ENCODE measurements at places on chromosomes 11 and 22.

- DNase-seq = no peak
Measured at GRCh38 chr22:35547987-35548721, 7.5 kb downstream of the RASD2 start.

DNA sequence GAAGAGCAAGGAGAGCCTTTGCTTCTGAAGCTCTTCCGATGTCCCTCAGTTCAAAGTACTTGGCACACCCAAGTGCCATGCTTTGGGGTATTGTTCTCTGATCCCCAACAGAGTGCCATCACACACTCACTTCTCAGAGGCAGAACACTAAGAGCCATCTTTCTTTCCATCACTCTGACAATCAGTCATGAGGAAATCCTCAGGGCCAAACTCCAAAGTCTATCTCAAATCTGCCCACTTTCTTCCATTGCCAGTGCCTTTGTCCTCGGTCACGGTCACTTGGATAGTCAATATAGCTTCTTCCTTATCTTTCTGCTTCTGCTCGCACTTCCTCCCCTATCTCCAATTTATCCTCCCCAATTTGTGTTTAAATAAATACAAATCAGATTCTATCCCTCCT is 90.9 kb downstream of the ENTHD1 start:
- no peak for DNase-seq

DNA sequence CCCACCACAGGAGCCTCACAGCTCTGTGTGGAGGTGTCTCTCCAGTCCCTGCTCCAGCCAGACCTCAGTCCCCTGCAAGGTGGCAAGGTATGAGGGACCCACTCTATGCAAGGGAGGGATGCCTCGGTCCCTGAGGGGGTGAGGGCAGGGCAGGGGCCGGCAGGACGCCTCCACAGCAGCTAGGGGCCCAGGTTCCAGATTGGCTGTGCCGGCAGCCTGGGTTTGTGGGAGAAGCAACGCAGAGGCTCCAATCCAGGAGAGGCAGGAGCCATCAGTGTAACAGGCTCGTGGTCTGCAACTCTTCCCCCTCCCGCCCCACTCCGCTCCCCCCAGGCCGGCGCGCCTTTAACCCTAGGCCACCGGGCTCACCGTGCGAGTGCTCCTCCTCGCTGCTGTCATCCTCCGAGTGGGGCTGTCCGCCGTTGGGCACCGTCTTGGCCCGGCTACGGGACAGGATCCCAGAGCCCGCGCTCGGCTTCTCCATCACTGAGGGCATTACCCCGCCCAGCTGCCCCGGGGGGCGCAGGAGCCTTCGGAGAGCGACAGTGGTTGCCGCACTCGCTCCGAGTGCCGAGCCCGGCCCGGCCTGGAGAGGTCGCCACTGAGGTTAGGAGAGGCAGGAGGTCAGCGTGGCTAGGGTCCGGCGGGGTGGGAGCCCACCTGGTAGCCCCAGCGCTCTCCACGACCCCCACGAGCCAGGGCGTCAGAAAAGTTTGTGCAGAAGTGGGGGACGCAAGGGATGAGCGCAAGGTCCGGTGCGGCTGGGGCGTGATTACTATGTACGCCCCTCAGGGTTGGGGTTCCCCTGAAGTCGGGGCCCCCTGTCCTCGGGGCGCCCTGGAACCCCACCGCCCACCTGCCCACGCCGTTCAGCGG is 765 bp downstream of the RCOR2 start:
- DNase-seq = no peak

DNA sequence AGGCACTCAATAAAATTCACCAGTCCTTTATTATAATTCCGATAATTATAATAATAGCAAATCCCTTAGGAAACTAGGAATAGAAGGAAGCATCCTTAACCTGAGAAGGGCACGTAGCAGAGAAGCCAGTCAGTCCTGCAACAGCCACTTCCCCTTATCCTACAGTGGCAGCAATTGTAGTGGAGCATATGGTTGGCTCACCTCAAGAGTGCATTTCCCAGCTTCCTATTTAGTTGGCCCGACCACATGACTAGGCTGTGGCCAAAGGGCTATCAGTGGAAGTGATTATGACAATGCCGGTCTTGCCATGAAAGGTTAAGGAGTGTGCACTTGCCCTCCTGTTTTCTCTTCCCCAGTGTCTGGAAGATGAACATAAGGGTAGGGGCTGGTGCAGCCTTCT is 27.0 kb downstream of the TESMIN start:
- DNase-seq = no peak

- DNase-seq = peak; percentile 64
Measured at GRCh38 chr11:623999-624704, 603 bp downstream of the CDHR5 start.

GRCh38 chr11:6269994-6270393 is 10.4 kb downstream of the CCKBR start:
- DNase-seq = no peak

- DNase-seq = no peak
Measured at GRCh38 chr11:57161351-57161750, 20.4 kb upstream of the LRRC55 start.

- no peak for DNase-seq
Measured at GRCh38 chr22:20131597-20131858, at the start of gene ZDHHC8. Gene ZDHHC8 (plus strand): TSS chr22:20131804. CDS start chr22:20131948, 144 bp downstream.

DNA sequence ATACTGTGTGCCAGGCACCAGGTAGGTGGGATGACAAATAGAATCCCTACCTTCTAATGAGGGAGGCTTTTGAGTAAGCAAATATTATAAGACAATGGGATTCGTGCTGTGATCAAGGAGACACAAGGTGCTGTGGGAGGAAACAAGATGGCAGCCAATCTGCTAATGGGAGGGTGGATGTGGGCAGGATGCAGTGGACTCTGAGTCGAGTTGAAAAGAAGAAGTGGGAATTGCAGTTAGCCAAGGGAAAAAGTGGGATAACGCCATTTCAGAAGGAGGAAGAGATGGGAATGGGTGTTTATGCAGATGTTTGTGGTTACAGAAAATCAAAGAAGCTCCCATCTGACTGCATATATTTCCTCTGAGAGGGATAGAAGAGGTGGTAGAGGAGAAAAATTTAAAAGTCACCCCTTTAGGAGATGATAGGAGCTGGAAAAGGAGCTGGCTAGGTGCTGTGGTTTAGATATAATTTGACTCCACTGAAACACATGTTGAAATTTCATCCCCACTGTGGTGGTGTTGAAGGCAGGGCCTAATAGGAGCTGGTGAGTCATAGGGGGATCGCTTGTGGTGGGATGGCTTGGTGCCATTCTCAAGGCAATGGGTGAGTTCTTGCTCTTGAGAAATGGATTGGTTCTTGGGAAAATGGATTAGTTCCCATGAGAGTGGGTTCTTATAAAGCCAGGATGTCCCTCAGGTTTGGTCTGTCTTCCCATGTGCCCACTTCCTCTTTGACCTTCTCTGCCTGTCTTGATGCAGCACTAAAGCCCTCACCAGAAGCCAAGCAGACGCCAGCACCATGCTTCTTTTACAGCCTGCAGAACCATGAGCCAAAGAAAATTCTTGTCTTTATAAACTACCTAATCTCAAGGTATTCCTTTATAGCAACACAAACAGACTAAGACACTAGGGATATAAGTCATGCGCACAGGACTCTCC is 30.0 kb upstream of the POU2AF1 start:
- DNase-seq = no peak

- peak; percentile 87 for DNase-seq
Measured at GRCh38 chr22:35627267-35628041, 10.3 kb upstream of the MB start.

DNA sequence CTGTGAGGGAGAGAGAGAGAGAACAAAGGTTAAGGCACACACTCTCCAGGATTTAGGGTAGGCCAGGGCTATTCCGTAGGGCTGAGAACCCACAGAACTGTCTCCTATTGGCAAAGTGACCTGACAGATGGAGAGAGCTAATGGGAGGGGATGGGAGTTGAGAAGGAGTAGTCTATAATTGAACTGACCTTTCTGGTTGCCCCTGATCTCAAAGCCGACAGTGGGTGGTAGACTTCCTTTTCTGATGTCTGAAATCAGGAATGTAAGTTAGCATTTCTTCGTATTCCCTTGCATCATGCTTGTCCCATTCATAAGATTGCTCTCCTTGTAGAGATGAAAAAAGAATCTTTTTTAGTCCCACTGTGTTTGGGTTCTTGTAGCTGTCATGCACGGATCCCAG is 210.1 kb downstream of the NTM start:
- no peak for DNase-seq

- DNase-seq = peak; percentile 59
Measured at GRCh38 chr11:10568486-10568941, at the start of gene LYVE1. Gene LYVE1 (minus strand): TSS chr11:10568665. CDS start chr11:10568532, 133 bp downstream.

GRCh38 chr11:121033635-121034034 is 9.7 kb downstream of the TBCEL start:
- no peak for DNase-seq

GRCh38 chr11:28139841-28140415 is 31.7 kb downstream of the METTL15 start:
- no peak for DNase-seq

DNA sequence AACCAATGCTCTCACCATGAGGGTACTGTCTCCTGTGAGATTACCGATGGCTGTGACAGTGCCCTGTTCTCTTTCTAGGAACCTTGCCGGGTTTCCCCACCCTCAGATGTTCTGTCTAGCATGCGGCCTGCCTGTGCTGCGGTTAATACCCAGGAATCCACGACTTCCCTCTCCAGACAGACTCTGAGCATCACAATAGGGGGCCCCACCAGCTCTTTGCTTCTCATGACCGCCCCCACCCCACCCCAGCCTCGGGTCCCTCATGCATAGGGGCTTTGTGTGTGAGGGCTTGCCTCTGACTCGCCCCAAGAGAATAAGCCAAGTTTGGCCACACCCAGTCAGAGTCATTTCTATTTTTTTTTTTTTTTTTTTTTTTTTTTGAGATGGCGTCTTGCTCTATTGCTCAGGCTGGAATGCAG is 10.3 kb downstream of the PARVG start:
- no peak for DNase-seq

- no peak for DNase-seq
Measured at GRCh38 chr22:19275919-19276600, 15.5 kb downstream of the CLTCL1 start.

GRCh38 chr11:86699040-86699791 is 26.8 kb upstream of the ME3 start:
- no peak for DNase-seq

DNA sequence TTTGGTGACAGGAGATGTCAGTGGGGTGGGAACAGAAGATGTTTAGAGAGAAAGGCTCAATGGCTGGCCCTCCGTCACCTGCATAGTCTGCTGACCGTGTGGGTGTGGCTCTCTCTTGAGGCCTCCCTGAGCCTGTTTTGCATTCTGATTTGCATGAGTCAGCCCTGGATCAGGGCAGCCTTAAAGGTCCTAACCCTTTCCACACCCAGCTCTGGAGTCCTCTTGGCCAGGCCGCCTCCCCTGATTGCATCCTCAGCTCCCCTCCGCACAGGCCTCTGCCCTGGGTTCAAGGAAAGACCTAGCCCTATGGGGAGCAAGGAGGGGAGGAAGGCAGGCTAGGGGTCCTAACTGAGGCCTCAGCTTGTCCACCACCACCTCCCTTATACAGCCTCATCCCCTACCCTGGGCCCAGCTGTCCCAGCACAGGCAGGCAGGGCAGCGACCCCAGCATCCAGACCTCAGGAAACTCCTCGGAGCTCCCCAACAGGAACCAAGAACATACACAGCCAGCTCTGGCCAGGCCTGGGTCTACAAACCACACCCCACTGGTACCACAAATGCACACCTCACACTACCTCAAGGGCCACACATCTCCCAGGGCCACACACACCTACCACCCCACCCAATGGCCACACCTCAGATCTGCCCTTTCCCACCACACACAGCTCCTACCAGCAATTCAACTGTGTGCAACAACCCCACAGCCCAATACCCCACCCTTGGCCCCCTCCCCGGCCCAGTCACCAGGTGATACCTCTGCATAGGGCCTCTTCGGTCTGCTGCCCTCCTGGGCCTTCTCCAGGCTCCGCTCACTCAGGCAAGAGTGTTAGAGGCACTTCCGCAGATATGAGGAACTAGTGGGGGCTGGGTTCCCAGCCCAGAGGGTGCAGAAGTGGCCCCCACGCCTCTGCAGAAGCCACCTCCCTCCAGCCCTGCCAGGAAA is 13.7 kb downstream of the ARAP1 start:
- no peak for DNase-seq

DNA sequence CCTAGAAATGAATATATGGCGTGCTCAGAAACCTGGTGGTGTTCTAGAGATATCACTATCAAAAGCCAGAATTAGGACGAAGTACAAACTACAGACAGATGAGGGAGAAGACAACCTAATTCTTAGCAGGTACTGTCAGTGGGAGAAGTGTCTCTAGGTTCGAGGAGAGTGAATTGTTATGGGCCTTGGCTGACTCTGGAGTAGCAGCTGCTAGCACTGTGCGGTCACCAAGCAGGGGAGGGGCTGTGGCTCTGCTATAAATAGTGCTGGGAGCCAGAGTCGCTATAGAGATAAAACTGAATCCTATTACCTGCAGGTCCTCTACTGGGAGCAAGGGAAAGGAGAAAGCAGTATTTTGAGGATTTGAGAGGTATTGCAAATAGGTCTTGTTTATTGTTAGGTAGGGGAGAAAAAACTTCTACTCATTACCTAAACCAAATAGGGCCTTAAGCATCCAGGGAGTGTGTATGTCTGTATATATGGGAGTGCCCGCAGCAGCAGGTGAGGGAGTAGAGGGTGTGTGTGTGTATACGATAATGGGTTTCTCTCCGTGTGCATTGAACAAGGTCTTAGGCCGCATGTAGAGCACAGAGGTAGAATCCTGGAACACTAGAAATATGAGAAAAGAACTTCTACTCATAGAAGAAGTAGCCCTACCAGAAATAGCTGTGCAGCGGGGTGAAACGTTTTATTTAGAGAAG is 2.2 kb downstream of the MADD start:
- DNase-seq = no peak

DNA sequence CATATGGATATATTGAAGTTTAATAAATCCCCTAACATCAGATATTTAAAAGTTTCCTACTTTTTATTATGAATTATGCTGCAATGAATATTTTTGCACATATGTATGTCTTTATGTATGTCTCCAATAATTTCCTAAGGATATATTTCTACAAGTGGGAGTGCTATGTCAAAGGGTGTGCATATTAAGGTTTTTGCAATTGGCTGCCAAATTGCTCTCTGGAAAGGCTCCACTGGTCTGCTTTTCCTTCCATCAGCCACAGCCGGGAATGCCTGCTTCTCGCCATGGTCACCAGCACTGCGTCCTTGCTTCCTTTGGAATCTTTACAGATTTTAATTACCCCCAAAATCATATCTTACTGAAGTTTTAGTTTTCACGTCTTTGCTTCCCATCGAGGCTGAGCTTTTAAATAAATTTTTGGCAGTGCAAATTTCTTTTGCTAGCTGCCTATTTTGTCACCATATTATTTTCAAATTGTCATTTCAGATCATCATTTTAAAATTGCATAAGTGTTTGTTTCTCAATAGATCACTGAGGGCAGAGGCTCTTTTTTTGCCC is 221.7 kb downstream of the SNX19 start:
- no peak for DNase-seq

DNA sequence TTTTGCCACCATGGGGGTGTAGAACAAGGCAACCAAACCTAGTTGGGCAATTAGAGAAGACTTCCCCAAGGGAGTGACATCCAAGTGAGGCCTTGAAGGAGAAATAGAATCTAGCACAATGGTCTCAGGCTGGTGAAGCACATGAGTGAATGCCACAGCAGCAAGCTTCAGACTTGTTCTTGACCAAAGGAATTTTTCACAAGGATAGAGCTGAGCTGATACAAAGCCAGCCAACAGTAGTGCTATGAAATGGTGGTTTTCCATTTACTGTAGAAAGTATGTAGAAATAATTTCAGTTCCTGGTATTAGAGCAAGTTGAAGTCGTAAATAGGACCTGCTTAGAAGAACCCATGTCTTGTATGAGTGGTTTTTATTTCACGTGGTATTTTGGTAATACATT is 148.3 kb upstream of the RASSF10 start:
- no peak for DNase-seq

All from tibial artery (tissue), 4 donors.